CD4-positive, alpha-beta T cell treated with Interleukin-21 for 1 hour (primary cell): ENCODE measurements at places on chromosomes 6 and 20.

DNA sequence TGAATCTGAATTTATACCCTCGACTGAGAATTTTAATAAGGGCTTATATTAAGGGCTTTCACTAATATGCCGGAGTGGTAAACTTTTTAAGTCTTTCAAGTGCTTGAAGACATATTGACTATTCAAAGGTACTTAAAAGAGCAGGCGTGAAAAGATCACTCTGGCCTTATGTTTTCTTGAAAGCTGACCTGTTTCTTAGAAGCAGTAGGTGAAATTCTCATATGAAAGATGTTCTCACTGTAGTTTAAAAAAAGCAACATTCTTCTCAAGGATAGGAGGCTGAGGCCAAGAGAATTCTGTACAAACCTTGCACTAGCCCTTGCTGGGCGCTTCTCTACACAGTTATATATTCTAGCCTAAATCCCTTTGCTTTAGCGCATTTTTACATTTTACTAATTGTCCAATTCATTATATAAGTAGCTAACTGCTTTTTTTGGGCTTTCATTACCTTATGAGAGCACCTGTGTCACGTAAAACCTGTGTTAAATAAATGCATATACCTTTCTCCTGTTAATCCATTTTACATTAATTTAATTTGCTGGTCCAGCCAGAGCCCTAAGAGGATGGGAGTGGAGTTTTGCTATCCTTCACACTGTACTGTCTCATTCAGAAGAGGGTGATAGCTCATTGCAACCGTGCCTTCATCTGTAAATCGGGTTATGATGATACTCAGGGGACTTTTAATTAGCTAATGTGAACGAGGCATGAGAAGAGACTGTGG, 59.6 kb upstream of the HFE start:
- DNase-seq: no peak

DNA sequence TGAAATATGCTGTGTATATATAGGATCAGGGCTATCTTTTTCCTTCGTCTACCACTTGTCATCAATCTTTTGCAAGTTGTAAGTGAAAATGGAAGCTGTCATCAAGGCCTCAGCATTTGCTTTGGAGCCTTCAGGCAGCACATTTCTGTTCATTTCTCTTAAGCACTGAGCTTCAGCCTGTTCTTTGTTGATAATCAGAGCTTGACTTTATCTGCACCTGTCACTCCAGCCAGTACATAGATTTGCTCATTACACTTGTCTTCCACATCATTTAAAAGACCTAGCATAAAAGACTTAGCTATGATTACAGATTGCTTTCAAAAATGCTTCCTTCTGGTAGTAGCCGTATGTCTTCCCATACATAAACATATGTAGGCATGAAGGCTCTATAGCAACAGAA, 189.8 kb upstream of the GRIK2 start:
- no peak for DNase-seq

DNA sequence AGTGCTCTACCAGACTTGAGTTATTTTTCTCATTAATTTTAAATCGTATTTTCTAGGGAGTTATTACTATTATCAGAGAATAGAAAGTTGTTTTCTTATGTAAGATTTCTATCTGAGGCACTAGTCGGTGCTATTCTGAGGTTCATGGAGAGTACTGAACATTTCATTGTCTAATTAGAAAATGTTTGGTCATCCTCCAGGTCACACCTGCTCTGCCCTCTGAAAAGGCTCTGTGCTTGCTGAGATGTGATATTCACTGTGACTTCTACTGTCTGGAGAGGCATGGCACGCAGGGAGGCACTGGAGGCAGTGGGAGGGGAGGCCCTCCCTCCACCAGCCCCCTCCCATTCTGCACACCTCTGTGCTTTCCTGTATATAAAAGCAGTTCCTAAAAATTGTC, 3.0 kb downstream of the SYNDIG1 start:
- no peak for DNase-seq

GRCh38 chr6:168414336-168415097, 26.5 kb upstream of the SMOC2 start:
- DNase-seq: no peak

- no peak for DNase-seq
Measured at GRCh38 chr6:121961619-121962125, 437.8 kb upstream of the HSF2 start.

DNA sequence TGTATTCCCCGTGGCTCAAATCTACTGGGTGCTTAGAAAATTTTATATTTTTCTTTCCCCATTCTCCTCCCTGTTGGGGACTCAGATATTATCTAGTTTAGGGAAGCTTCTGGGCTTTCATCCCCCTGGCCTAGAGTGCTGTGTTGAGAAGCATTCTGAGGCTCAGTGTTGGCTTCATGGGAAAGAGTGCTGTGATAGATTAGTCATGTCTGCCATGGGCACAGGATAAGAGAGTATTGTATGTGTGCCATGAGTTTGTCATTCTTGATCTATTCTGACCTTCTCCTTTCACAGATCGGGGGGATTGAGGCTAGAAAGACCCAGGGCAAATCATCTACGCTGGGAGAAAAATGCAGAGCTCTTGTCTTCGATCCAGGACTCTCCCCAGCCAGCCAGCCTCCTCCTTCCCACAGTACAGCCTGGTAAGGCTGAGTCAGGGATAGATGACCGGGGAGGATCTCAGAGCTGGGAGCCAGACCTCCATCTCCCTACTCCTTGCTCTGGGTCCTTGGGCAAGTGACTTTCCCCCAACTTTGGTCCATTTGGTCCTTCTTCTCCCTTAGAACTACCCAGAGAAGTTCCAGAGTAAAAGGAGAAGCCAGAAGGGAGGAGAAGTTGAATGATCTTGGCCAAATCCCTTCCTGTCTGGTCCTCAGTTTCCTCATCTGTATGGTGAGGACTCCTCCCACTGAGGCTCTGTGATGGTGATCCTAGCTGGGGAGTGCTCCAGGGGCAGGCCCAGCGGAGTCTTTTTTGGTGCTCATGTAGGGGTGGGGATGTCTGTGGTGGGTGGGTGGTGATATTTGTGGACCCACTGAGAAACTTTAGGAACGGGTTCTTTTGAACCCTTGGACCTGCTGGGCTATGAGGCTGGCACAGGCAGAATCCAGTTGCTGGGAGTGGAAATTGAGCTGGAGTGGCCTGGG, 5.0 kb downstream of the SRC start:
- DNase-seq: no peak

- DNase-seq: no peak
Measured at GRCh38 chr6:6564154-6564553, 24.4 kb upstream of the LY86 start.

DNA sequence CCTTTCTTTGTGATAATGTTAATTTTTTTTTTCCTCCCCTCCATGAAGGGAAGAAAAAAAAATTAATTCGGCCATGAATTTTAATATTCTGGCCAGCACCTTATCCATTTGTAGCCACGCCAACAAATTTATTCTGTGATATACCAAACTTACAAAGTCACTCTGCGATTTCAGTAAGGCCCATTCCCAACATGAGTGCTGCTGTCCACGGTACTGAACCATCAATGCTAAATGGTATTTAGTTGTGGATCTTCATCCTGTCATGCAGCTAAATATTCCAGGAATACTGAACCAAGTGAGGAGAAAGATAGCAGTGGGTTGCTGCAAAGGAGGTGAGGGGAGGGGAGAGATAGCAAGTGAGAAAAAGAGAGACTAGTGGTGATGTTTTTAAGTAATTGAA, 19.5 kb upstream of the RSPH4A start:
- DNase-seq: no peak

- DNase-seq: no peak
Measured at GRCh38 chr6:155269765-155270164, 6.0 kb downstream of the CLDN20 start.

DNA sequence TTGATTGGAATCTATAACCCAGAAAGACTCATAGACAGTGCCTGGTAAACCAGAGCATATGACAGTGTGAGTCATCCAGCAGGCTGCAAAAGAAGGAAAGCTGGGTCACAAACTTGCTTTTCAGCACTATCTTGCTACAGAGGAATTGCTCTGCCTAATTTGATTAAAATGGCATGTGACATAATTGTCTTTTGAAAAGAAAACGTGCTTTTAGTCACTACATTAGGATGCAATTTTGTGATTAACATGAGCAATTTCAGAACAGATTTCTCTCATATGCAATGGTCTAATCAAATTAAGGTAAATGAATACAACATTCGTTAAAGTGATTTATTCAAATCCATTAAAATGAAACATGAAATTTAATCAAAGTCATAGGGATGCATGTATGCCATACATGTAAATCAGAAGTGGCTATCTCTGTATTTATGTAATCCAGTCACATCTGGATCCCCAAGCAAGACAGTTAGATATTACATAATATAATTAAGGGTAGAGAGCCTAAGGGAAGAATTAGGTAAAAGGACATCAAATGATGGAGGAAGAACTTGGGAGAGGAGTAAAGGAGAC, 400.0 kb upstream of the HTR1E start:
- DNase-seq: no peak

GRCh38 chr20:37913567-37914366, 10.8 kb downstream of the VSTM2L start:
- DNase-seq: no peak

DNA sequence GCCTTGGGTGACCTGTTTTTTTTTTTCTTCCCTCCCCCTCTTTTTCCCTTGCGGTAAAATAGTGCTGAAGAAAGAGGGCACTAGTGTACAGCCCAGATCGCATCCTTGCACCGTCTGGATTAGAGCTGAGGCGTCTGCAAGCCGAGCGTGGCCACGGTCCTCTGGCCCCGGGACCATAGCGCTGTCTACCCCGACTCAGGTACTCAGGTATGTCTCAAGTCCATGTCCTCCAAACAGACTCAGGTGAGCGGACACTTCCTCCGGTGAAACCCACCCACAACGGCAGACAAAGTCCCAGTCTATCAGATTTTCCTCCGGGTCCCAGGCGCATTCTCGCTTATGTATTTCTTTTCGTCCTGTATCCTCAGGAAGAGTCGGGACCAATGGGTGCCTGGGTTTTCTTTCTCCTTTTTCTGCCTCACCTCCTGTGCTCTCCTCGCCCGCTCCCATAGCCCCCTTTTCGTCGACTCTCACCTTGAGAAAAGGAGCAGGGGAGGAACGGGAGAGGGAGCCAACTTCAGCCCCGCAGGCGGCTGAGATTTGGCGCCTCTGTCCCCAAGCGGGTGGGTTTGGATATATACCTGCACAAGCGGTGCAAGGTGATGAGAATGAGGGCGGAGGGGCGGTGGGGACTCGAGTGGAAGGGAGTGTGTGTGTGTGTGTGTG, 1.1 kb upstream of the GRM1 start:
- DNase-seq: no peak

DNA sequence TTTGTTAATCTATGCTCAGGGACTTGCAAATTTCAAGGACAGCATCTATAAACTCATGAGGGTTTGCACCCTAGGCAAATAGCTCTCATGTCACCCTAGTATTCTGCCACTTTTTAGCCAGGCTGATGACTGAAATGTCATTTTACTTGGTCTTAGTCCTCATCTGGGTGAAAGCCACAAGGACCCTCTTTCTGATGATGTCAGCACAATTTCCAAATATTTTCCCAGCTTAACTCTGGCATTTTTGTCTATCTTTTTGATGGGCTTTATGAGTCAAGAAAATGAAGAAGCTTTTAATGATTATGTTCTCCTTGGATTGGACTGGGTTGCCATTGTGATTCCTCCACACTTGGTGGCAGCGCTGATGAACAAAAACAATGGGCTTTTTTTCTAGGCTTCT, 420.1 kb upstream of the BTBD3 start:
- no peak for DNase-seq

DNA sequence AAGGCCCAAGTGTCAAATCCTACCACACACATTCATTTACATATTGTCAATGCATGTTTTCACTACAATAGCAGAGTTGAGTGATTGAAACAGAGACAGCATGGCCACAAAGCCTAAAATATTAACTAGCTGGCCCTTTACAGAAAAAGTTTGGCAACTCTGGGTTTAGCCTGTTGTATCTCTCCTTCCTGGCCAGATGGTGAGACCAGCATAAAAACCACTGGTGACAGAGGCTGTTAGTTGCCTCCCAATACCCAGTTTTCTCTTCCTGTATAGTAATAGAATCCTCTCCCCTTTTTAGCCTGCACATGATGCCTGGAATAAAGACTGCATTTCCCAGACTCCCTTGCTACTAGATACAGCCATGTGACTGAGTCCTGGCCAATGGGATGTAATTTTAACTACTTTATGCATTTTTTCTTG, 100.0 kb upstream of the TAB2 start:
- DNase-seq: no peak

GRCh38 chr6:161272635-161273273, 1.1 kb downstream of the AGPAT4 start:
- DNase-seq: no peak

GRCh38 chr6:109165392-109165974, 70.2 kb downstream of the CEP57L1 start:
- no peak for DNase-seq
